ENCODE measurements at places on chromosomes 13 and 19.

- no peak for DNase-seq
Observed at GRCh38 chr19:57083711-57084110, 36.1 kb upstream of the USP29 start.

GRCh38 chr19:38932425-38933179 lies 1.9 kb downstream of the MRPS12 start:
- DNase-seq, result no peak

DNA sequence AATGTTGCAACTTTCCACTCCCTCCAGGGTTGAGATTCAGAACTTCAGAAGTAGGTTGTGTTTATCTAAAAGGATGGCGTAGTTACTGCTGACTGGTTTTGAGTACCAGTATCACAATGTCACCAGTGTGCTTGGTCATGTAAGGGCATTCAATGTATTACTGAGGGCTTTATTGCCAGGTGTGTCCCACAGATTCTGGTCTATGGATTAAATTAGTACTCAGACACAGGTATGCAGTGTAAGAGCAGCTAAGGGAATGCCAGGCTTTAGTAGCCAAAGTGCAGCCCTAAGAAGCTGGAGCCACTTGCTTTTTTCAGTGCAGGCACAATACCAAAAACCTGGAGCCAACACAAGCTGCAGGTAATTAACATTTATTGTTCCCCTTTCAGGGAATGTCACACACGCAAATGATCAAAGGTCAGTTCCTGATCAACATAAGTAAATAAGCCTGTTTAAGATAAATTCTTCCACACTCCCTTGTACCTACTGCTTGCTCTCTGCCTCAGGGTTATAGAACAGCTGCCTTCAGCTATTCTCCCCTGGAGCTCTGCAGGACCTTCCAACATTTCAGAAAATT lies 130.1 kb upstream of the ZNF91 start:
- DNase-seq, result no peak

DNA sequence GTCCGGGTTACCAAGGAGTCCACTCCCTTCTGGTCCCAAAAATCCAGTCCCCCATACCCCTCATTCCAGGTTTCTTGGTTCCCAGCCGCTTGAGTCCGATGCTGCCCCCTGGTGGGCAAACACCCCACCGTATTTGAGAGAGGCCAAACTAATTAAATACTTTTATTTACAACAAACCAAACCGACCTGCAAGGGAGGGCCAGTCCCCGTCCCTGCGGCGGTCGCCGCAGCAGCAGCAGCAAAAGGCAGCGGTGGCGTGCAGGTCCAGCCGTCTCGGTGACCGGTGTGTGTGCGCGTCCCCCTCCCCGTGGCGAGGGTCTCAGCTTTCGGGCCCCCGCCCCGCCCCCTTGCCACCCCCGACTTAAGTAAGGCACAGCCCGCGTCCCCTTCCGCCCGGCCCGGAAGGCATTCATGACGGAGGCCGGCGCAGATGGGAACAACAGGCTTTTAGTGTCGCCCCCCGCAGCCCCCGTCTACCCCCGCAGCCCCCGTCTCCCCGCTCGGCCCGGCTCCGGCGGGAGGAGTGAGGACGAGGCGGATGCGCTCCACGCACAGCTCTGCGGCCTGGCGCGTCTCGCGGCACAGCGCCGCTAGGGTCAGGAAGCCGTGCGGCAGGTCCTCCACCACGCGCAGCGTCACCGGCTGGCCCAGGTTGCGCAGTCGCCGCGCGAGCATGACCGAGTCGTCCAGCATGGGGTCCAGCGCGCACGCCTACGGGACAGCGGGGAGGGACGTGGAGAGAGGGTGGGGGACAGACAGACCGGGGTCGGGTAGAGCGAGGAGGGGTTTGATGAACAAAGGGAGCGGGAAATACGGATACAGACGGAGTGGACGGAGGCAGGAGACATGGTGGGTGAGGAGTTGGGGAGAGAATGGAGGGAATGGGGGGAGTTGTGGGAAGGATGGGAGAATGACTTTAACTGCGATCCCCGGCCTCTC lies 11.5 kb upstream of the CNFN start:
- no peak for DNase-seq

- no peak for DNase-seq
Observed at GRCh38 chr19:47157431-47158321, 27.0 kb downstream of the SAE1 start.

GRCh38 chr13:39941236-39941635 lies 285.8 kb downstream of the COG6 start:
- no peak for DNase-seq

DNA sequence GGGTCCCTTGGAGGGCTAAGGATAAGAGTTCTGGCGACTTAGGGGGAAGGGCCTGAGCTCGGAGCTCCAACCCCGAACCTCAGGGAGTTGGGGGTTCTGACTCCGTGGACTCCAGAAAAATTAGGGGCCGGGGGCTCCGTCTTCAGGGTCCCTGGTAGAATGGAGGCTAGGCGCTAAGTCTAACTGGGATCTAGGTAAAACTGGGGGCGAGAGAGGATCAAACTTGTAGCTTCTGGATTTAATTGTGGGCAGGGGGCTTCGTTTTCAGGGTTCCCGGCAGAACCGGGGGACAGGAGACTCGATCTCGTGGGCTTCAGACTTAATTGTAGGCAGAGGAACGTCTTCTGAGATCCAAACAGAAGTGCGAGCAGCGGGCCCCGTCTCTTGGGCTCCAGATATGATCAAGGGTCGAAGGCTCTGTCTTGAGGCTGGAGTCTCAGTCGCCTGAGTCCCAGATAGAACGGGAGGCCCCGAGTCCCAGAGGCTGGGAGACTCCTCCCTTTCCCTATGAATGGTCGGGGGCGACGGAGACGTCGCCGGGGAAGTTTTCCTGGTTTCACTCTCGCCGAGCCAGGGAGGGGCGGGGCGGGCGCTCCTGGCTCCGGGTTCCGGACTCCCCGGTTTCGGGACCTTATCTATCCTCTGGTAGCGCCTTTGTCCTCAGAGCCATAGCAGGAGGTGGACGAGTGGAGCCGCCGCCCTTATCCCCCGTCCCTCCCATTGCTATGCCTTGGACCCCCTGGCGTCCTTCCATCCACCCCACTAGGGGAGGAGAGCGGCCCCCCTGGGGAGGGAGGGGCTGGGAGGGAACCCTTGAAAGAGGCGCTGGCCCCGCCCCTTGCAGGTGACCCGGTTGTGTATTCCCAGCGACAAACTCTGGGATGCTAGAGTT lies 1.3 kb downstream of the NECTIN2 start:
- no peak for DNase-seq

DNA sequence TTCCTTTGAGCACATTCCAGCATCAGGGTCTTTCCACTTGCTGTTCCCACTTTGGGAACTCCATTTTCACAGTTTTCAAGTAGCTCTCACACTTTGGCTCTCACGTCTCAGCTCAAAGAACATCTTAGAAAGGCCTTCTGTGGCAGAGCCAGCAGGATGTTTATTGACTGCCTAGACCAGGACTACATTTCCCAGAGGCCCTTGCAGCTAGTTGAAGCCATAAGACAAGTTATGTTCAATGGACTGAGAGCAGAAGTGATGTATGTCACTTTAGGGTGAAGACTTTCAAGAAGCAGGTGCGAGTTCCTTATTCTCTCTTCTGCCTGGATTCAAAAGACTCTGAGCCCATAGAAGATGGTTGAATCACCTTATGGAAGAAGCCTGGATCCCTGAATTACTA lies 4.3 kb upstream of the HAUS5 start:
- DNase-seq, result no peak

- no peak for DNase-seq
Observed at GRCh38 chr19:5104871-5105351, 136.0 kb downstream of the KDM4B start.

GRCh38 chr13:73657821-73658540 lies 476.2 kb downstream of the KLF12 start:
- DNase-seq, result no peak

DNA sequence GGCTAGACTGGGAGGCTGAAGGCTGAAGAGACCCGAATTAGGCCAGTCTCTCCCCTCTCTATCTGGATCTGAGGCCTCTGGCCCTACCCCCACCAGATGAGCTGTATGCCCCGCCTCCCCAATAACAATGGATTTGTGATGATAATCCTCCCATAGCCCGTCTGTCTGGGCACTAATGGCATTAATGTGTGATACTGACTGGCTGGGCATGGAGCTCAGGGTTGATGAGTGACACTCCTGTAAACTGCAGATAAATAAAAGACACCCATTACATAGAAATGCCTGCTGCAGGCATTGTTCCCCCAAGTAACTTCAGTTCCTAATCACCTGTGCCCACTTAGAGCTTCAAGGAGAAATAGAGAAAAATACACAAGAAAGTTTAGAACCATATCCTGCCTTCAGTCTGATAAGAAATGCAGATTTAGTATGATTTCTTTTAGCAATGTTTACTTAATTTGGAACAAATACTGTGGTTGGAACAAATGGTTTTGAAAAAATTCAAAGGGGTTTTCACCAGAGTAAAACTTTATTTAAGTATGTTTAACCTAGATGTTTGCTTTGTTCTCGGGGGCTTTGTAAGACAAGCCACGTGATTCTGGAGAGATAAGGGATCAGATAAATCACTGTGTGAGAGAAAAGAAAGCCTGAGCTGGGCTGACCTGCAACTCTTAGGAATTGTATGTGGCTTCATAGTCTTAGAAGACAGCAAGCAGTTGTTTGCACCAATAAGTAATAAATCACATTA lies 60.3 kb downstream of the TNFRSF19 start:
- DNase-seq, result no peak

GRCh38 chr13:32264407-32264806 lies 50.8 kb downstream of the ZAR1L start:
- no peak for DNase-seq

DNA sequence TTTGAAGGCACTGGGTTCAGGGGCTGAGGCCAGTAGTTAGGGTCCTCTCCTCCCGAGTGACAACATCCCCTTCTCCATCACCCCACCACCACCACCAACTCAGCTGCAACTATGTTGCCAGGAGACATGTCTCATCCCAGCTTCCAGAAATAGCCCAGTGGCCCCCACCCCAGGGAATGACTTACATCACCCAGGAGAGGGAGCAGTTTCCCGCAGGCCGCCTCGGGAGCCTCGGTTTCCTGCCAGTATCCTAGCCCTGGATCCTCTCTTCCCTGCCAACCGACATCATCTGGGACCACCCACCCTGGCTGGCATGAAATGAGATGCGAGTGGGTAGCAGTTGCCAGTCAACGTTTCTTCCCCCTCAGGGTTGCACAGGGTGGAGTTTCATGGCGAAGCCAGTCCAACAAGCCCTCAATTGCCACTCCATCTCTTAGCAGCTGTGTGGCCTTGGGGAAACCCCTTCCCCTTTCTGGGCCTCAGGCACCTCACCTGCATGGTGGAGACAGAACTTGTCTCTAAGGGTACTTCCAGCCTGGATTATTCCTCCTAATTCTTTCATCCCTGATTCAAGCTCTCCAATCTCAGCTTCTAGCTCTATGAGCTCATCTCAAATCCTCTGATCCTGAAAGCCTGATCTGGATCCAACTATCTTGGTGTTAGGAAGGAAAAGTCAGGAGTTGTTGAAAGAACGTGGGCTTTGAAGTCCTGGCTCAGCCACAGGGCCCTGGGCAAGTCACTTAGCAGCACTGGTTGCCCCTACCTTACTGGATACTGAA lies 3.9 kb upstream of the GSK3A start:
- DNase-seq, result no peak

- DNase-seq, result no peak
Observed at GRCh38 chr13:102530751-102531150, 66.0 kb upstream of the TPP2 start.
